ENCODE measurements at places on chromosomes 3 and 15.

- no peak for DNase-seq
Measured at GRCh38 chr3:36182024-36182423, 198.3 kb upstream of the STAC start.

GRCh38 chr3:126131881-126132750, 48.2 kb upstream of the SLC41A3 start:
- no peak for DNase-seq

GRCh38 chr3:147388700-147389580, 17.4 kb downstream of the ZIC4 start:
- no peak for DNase-seq

DNA sequence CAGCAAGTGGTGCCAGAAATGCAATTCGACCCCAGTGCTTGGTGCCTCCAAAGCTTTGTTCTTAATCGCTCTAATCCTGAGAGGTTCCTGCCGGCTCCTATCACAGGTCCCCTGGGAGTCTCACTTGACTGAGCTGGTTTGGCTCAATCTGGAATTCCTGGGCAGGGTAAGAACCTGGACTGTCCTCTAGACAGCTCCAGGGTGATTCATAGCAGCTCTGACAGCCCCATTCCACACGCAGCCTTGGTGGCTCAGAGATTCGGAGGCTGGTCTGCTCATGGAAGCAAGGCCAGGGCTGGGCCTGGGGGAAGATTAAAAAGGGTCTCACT, 37.9 kb downstream of the MYO5C start:
- DNase-seq: no peak

GRCh38 chr3:194941360-194941955, 255.8 kb downstream of the FAM43A start:
- DNase-seq: no peak

GRCh38 chr15:43872416-43873020, 45.7 kb downstream of the WDR76 start:
- DNase-seq: no peak

- no peak for DNase-seq
Measured at GRCh38 chr15:67101911-67102598, 36.7 kb downstream of the SMAD3 start.

GRCh38 chr3:192372616-192373015, 354.7 kb downstream of the FGF12 start:
- DNase-seq: no peak

- no peak for DNase-seq
Measured at GRCh38 chr3:55723653-55724406, 236.7 kb upstream of the WNT5A start.

DNA sequence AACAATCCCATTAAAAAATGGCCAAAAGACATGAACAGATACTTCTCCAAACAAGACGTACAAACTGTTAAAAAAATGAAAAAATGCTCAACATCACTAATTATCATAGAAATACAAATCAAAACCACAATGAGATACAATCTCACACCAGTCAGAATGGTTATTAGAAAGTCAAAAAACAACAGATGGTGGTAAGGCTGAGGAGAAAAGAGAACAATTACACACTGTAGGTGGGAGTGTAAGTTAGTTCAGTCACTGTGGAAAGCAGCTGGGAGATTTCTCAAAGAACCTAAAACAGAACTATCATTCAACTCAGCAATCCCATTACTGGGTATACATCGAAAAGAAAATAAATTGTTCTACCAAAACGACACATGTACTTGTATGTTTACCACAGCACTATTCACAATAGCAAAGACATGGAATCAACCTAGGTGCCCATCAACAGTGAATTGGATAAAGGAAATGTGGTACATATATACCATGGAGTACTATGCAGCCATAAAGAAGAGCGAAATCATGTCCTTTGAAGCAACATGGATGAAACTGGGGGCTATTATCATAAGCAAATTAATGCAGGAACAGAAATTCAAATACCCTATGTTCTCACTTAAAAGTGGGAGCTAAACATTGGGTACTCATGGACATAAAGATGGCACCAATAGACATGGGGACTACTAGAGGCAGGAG, 51.5 kb downstream of the MYO1E start:
- DNase-seq: no peak

GRCh38 chr3:141642215-141642614, 95.9 kb upstream of the RNF7 start:
- DNase-seq: no peak
